ENCODE measurements at places on chromosomes 12 and 14. TPM values are rescaled to one million over a fixed set of nuclear protein-coding genes. Genes with fewer than 3 reads are reported as not detected.

PRMT5 gene
- 76.9 TPM for total RNA-seq

TAS2R9 gene
- total RNA-seq: not detected

PLEKHH1 gene
- 0.94 TPM for total RNA-seq

KRT76 gene
- total RNA-seq: not detected

KRT75 gene
- total RNA-seq: 0.12 TPM

KERA gene
- total RNA-seq: not detected

HOXC6 gene
- total RNA-seq: 0.27 TPM

RNU4-1 gene
- total RNA-seq: under 0.01 TPM

RPGRIP1 gene
- total RNA-seq: not detected

ZNF839 gene
- 5.0 TPM for total RNA-seq

MUCL1 gene
- not detected for total RNA-seq

Measured in H4 (cell line).